ENCODE measurements at places on chromosomes 1 and 21. TPM values are rescaled to one million over a fixed set of nuclear protein-coding genes. Genes with fewer than 3 reads are reported as not detected.

NPHS2 gene
- not detected for total RNA-seq

SERBP1 gene
- 339 TPM for total RNA-seq

ADAMTSL4 gene
- 67.9 TPM for total RNA-seq

SPAG17 gene
- total RNA-seq, result not detected

LCE1B gene
- not detected for total RNA-seq

BMP8B gene
- 2.4 TPM for total RNA-seq

GTF2B gene
- 18.3 TPM for total RNA-seq

RAD54L gene
- 44.8 TPM for total RNA-seq

- DNase-seq, result no peak
Observed at GRCh38 chr1:247056071-247056470, 22.5 kb downstream of the ZNF670 start.

GRCh38 chr1:110176299-110176956, 26.1 kb downstream of the SLC6A17 start:
- DNase-seq, result peak; percentile 31

DNA sequence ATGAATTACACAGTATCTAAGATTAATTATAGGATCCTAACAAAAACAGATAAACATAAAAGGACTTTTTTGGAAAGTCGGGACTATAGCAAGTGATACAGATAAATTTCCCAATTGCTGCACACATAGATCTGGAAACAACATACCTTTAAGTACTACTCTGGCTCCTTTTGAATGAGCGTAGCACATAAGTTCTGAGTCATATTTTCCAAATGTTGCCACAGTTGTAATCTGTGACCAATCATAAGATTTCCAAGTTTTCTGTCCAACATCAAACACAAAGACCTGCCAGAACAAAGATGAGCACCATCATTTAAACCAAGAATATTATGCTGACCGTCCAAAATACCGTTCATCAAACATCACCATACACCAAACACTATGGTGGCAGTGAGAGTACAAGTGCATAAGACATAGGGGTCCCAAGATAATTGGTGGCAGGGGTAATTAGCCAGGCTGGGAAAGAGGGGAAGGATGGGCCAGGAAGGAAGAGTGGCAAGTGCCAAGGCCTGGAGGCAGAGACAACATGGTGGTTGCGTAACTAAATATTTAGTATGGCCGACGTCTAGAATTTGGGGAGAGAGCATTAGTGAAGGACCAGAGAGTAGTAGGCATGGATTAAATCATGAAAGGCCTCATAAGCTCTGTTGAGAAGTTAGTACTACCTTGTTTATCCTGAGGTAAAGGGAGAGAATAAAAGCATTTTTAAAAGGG, 3.6 kb downstream of the CTBS start:
- no peak for DNase-seq

DNA sequence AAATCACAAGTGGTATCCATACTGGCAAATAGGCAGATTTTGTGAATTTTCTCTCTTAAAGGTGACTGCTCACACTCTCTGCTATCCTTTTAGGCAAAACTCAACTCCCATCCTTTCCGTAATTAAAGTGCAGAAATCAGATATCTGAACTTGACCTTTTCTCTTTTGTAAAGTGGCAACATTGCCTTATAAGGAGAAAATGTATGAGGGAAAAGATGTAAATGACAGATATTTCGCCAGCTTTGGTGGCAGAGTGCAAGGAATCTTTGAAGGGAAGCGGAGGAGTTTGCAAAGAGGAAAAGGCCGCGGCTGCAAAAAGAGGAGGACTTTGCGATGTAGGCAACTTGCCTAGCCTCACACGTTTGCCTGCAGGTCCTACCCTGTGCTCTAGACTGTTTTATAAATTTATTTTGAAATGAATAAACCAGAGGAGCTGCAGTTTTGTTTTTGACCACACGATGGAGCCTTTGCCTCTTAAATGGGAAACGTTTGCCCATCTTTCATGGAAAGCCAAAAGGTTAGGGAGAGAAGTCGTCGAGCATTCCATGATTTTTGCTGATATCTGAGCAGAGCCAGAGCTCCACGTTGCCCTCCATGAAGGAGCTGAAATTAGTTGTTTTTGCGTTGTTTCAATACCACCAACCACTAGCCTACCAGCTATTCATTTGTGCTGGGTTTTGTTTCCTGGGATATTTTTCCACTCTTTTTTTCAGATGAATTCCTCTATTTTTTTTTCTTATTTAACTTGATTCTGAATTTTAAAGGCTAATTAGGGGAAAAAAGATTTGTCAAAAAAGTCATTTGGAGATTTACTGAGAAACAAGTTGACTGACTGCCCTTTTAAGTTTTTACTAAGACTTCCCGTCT, 242.3 kb downstream of the LMX1A start:
- peak; percentile 36 for DNase-seq

DNA sequence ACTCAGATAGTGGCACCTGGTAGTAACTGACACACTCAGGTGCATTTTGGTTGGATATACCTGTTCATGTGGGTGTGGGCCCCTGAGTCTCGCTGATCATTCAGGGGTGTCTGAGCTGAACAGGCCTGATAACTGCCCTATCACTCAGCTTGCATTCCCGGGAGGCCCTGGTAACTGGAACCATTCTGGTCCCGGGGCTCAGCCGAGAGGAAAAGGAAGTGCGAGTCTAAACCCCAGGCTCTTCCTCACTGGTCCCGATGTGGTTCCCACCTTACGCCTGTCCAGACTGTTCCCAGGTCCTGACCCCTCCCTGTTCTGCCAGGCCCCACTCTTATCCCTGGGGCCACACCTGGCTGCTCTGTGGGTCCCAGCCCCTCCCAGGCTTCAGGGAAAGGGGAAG, 11.7 kb upstream of the CDK18 start:
- no peak for DNase-seq

DNA sequence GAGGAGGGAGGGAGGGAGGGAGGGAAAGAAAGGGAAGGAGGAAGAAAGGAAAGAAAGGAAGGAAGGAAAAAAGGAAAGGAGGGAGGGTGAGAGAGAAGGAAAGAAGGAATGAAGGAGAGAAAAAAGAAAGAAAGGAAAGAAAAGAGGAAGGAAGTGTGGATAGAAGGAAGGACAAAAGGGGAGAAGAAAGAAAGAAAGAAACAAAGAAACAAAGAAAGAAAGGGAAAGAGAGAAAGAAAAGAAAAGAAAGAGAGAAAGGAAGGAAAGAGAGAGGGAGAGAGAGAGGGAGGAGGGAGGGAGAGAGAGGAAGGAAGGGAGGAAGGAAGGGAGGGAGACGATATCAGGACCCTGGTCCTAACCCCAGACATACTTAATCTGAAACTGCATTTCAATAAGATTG, 146.2 kb upstream of the ZC3H11B start:
- DNase-seq, result no peak

DNA sequence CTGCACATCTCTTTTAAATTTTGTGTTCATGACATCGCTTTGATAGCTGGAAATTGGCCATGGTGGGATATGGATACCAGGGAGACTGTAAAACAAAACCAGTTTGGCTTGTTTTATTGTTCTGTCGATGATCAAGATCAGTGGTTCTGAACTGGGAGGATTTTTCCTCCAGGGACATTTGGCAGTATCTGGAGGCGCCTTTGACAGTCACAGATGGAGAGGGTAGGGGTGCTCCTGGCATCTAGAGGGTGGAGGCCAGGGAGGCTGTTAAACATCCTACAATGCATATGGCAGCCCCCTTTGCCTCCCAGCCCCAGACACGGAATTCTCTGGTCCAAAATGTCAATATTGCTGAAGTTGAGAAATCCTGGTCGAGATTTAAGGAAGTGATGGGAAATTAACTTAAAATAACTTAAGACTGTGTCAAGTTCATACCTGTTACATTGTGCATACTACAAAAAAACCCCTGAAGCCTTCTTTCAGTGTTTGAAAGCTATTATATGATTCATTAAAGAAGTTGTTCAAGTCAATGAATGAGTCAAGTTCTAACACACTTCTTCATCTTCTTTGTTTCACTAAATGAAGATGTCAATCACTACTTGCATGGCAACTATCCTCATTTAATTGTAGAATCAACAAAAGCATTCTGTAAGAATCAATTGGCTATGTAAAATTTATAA, 150.9 kb downstream of the KCNJ6 start:
- no peak for DNase-seq

DNA sequence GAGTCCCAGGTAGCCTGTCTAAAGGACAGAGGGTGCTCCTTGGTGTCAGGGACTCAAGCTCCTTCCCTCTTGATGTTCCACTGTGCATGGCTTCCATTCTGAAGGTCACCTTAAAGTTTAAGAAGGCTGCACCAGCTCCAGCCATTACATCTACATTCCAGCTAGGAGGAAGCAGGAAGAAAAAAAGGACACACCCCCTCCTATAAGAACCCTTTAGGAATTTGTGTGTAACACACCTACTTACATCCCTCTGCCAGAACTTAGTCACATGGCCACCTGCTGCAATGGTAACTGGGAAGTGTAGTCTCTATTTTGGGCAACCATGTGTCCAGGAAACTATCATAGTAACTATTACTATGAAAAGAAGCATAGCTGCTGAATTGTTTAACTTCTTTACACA, 161.6 kb upstream of the KLHDC7A start:
- peak; percentile 36 for DNase-seq

DNA sequence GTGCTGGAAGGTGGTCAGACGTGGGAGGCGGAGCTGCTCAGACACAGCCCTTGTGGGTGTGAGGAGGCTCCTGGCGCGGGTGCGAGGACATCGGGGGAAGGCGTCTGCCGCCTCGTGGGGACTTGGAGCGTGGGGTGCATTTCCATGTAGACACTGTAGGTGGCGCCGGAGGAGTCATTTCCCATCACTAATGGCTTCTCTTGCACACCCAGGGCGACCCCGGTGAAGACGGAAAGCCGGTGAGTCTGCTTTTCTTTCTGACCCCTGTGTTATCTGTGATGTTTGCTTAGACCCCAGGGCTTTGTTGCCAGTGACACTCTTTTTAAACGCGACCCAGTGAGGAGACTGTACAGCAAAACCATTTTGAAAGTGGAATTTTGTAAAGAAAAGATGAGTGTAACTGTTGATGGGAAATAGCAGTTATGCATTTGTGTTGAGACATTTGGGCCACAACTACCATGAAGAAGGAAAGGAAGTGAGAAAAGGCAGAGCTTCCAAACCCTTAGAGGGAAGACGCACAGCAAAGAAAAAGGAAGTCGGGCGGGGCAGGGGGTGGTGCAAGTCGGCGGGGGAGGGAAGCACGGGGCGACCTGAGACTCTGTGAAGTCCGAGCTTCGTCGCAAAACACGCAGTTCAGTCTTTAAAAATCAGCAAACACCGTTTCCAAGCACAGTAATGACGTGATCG, 64.0 kb downstream of the SLC19A1 start:
- peak; percentile 22 for DNase-seq

DNA sequence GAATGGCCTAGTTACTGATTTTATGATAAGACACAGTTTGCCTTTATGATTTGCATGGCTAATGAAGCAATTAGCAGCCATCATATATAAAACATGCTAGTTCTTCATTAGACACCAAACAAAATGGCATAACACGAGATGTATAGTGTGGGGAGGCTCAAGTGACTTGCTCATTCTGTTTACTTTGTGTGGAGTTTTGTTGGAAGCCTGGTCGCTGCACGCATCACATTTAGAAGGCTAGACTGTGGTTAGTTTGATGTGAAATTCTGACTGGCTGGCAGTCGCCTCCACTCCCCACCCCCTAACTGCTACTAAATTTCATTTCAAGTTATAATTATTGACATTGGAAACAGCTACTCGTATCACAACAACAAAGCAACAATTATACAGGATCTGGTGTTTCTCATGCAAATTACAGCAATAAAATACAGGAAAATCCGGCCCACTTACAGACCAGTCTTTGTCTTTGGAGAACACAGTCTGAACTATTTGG, 356.1 kb downstream of the LMO4 start:
- DNase-seq, result no peak

- no peak for DNase-seq
Observed at GRCh38 chr1:217585577-217585976, 45.3 kb downstream of the GPATCH2 start.

DNA sequence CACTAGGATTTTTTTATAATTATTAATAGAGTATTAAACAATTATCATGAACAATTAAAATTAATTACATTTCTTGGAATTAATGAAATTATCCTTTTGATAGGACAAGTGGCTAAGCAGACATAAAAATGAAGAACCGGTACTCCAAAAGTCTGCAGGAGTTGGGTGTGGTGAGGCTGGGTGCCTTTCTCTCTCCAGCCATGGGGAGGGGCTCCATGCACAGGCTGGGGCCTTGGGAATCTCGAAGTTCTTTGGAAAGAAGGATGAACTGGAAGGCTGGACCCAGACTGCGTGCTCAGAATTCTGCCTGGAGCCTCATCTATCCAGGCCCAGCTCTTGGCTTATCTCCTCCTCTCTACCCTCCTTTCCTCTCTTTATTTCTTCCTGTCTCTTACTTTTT, 94.1 kb downstream of the ACTL8 start:
- no peak for DNase-seq

DNA sequence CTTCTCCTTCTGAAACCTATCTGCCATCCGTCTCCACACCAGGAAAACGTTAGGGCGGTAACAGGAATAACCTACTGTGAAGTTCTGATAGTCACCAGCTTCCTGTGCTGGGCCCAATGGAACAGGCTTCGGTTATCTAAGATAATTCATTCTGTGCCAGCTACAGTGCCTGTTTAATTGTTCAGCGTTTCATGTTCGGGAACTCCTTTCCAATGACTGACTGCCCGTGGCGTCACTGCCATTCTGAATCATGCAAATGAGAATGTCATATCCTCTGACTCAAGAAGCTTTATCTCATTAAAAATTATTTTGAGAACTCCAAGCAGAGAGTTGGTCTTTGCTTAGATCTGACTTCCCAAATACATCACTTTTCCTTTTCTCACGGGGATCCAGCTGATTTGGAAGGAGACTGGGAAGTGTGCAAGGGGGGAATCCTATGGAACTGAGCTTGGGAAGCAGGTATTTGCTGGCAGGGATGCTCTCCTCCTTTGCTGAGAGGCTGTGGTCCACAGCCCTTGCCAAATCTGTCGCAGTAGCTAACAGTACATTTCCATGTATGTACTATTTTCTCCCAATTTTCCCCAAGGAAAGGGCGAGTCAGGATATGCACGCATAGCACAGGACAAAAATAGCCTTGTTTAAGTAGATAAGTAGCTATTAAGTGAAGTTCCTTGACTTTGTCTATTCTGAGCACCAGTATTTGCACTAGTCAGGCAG, 358.7 kb downstream of the LTN1 start:
- no peak for DNase-seq
